T follicular helper cell (primary cell): ENCODE measurements at places on chromosomes 6 and 20.

GRCh38 chr6:15287670-15288375, 42.0 kb downstream of the JARID2 start:
- no peak for DNase-seq

DNA sequence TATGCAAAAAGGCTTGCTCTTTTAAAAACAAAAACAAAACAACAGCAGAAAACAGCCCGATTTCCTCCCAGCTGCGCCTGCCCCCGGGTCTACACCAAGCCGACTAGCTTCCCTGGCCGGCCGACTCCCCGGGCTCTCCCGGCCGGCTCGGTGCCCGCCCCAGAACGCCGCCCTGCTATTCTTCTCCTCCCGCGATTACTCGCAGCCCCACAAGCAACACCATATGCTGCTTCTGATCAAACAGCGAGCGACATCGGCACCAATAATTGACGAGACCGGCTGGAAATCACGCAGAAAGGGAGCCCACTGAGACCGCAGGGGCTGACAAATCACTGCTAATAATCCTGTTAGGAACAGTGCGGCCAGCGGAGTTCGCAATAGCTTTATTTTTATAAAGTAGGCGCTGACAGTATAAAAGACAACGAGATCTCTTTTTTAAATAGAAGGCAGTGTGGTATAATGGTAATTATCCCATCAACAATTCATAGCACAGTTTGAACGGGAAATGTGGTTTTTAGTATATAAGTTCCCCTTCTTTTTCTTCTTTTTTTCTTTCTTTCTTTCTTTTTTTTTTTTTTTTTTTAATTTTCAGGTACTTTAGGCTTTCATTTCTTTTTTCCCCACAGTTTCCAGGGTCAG, 3.3 kb downstream of the SIM1 start:
- DNase-seq = no peak

GRCh38 chr6:2412731-2413130, 167.3 kb upstream of the GMDS start:
- DNase-seq = no peak

GRCh38 chr20:41161886-41162285, 24.5 kb downstream of the PLCG1 start:
- no peak for DNase-seq

DNA sequence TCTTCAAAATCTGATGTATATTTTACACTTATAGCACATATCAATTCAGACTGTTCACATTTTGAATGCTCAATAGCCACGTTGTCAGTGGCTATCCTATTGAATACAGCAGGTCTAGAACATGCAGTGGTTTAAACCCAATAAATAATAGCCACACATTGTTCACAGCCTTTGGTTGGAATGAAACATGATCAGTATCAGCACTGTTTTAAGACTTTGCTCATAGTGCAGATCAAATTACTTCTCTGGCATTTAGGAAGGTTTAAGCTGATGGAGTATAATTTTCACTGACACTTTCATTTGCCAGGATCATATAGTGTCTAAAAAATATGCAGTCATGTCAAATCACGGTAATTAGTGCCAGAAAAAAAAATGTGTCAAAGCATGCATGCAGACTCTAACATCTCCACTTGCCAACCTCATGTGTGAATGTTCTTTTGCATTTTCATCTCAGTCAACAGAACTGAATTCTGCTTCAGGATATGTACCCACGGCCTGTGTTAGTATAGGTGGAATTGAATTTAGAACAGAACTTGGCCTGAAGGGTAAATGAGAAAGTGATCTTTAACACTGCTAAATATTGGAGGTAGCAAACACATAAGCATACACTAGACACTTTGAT, 184.1 kb downstream of the SLC24A3 start:
- no peak for DNase-seq

- DNase-seq = no peak
Observed at GRCh38 chr6:36650848-36651478, 27.6 kb upstream of the CDKN1A start.

DNA sequence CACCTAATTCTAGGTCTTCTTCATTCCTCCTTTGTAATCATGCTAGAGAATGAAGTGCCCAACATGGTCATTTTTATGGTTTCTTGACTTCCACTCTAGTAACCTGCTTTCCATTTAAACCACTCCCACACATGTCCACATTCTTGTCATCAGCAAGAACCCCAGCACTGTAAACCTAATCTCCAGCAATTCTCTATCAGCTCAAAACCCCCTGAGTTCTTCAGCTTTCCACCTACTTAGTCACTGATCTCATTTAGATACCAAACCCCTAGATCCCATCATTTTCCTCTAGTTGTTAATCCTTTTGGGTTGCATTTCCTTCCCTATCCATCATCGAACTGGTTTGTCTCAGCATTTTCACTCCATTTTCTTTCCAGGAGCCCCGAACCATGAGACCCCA, 49.7 kb downstream of the GOPC start:
- no peak for DNase-seq

- DNase-seq = no peak
Observed at GRCh38 chr20:63497138-63497945, 1.5 kb downstream of the EEF1A2 start.

DNA sequence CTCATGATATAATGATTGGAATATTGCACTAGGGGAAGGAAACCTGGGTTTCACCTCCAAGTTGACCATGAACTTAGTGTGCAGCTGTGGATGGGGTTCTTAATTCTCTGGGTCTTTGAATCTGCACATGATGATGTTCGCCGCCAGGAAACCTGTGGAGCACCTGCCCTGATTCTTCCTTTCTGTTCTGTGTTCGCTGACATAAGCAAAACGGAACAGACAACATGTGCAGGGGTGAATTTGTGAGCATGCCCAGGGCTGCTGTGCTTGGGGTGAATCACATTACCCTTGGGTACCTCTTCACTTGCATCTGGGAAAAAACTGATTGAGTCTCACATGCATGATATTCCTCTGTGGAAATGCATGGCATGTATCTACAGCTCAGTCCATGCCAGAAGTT, 48.8 kb downstream of the CAP2 start:
- no peak for DNase-seq

DNA sequence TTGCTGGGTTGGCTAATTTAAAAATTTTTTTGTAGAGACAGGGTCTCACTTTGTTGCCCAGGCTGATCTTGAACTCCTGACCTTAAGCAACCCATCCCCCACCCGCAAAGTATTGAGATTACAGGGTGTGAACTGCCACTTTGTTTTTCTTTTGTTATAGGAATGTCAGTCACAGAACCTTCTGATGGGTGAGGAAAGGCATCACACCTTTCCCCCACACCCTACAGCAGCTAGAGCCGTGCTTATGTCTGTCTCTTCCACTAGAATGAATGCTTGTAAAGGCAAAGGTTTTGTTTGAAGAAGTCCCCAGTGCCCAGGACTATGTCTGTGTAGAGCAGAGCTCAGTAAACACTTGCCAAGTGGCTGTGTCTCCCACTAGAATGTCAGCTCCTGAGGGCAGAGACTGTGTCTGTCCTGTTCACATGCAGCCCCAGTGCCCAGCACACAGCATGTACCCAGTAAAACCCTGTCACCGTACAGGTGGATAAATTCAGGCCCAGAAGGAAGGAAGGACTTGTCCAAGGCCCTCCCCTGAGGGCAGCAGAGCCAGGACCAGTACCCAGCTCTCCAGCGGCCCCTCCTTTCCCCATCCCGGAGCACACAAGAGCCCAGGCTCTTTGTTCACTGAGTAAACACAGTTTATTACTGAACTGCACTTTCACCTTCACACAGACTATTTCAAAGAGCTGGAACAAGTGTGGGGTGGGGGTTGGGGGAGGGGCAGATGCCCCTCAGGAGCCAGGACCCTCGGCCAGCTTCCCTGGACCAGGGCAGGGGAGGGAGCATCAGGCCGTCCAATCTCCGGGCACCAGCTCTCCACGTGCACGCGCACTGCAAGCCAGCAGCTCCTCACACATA, 26.4 kb downstream of the COX4I2 start:
- DNase-seq = no peak

DNA sequence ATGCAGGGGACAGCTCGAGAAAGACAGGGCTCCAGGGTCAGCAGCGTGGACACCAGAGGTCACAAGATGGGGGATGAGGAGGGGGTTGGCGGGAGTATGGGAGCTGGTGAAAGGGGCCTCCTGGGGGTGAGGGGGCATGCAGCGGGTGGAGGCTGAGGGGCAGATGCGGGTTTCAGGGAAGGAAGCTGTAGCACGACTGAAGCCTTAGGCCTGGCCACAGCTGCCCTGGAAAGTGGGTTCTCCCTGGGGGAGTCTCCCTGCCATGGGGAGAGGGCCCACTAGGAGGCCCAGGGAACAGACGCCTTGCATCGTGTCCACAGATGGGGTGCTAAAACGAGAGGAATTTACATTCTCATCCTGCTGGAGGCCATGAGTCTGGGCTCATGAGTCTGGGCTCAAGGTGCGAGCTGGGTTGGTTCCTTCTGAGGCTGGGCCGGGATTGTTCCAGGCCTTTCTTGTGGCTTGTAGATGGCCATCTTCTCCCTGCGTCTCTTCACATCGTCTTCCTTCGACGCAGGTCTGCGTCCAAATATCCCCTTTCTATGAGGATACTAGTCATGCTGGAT, 18.0 kb downstream of the APCDD1L start:
- no peak for DNase-seq

GRCh38 chr6:35363293-35363750, 21.0 kb downstream of the PPARD start:
- no peak for DNase-seq

DNA sequence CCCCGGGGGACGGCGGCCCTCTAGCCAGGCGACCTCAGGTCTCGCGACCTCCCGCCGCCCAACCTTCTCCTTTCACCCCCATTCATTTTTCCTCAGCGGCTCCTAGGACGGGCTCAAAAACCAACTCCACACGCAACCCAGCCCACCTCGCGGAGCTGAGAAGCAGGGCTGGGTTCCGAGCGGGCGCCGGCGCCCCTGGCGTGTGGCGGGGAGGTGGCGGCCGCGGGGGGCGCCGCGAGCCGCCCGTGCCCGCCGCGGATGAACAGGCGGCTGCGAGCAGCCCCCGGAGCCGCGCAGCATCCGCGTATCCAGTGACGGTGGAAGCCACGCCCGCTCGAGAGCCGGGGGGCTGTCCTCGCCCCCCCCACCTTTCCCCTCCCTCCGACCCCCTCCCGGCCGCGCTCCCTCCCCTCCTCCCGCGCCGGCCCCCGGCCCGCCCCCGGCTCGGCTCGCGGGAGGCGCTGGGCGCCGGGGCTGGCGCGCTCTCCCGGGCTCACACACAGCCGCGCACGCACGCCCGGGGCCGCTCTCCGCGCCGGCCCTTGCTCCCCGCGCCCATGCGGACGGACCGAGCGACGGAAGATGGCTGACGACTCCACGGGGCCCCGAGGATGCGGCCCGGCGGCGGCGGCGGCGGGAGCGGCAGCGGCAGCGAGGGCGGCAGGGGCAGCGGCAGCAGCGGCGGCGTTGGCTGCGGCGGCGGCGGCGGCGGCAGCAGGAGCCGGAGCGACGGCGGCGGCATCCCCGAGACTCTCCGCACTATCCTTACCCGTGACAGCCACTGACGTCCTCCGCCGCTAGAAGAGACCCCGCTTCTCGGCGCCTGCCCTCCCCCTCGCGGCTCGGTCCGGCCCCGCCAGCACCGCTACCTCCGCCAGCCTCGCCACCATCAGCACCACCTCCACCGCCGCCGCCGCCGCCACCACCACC, at the start of gene SOBP:
TSS of gene SOBP (plus strand) at position 482 of the 930 bp plus-strand sequence. CDS start 500 bp downstream, outside the sequence.
- DNase-seq = no peak

DNA sequence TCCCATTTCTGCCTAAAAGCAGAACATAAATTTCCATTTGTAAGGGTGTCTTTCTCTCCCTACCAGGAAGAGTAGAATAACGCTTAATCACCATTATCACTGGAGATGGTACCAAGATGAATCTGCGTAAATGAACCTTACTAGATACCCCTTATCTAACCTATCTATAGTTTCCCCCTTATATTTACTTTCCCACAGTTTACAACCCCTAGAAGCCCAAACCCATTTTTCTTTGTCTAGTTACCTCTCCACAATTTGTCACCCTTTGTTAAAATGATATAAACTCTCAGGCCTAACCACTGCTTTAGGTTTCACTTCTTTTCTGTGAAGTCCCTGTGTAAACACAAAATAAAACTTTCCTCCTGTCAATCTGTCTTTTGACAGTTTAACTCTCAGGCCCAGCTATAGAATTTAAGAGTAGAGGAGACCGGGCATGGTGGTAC, 45.5 kb downstream of the PCNA start:
- no peak for DNase-seq

GRCh38 chr6:2554651-2555260, 196.0 kb downstream of the MYLK4 start:
- DNase-seq = no peak

DNA sequence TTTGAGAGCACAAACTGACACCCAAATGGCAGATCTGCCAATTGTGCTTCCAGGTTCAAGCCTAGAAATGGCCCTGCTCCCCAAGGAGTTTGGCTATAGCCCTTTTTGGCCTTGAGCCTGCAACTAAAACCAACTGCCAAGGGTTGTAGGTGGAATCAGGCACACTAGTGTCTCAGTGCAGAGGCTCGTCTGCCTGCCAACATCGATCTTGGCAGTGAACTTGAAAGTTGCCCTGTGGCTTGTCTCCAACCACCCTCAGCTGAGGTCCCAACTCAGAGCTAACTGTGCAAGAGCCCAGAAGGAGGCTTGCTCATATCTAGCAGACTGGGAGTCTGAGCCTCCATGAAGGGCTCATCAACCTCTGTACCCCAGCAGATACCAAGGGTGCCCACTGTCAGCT, 92.7 kb upstream of the GLP1R start:
- no peak for DNase-seq

- DNase-seq = no peak
Observed at GRCh38 chr6:85344996-85345395, 104.9 kb upstream of the NT5E start.

GRCh38 chr20:43691928-43692524, 25.1 kb downstream of the MYBL2 start:
- DNase-seq = peak; percentile 16

DNA sequence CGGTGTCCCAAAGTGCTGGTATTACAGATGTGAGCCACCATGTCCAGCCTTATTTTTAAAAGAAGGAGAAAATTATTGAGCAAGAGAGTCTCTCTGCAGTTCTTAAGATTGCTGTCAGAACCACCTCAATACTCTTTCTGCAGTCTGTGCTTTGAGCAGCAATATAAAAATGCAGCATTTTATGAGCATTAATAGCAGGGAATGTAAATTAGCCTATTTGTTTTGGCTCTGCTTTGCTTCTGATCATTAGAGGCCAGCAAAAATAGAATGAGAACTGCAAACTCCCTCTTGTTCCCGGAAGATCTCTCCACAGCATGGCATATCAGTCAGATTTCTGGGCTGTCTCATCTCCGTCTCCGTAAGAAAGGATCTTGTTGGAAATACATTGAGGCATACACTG, 35.8 kb downstream of the C6orf15 start:
- DNase-seq = no peak

GRCh38 chr6:26159357-26160273, 72.4 kb downstream of the HFE start:
- DNase-seq = no peak

- no peak for DNase-seq
Observed at GRCh38 chr6:169188475-169188874, 65.2 kb downstream of the THBS2 start.
